Activated T-helper 2 cell treated with anti-CD3 and anti-CD28 coated beads, Interferon-gamma antibody, Interleukin-2, Interleukin-4, amounts not matched to agents 10 μg/mL and 5 μg/mL and 100 μg/mL, durations not matched to agents 14 hours and 24 hours and 36 hours (primary cell): ENCODE measurements at places on chromosomes 3 and 15. TPM values are rescaled to one million over a fixed set of nuclear protein-coding genes. Genes with fewer than 3 reads are reported as not detected.
A peak's percentile ranks its signal among the peaks of the same experiment; 100 is the strongest.

Gene KCNMB3
- 0.28 and 0.52 TPM in 2 replicates for total RNA-seq

Gene GRM2
- 0.23 and 0.27 TPM in 2 replicates for total RNA-seq

Gene ZNF620
- total RNA-seq: 6.3 and 6.7 TPM in 2 replicates

Gene SYNM
- 0.46 and 0.55 TPM in 2 replicates for total RNA-seq

Gene ERC2
- 0.09 and 0.32 TPM in 2 replicates for total RNA-seq

Gene CCR9
- not detected in 2 replicates for total RNA-seq

Gene GOLGA8R
- 2.9 and 3.0 TPM in 2 replicates for total RNA-seq

Gene ST8SIA2
- total RNA-seq: not detected in 2 replicates

Gene TMIE
- total RNA-seq: not detected in 2 replicates

Gene OR5K2
- not detected in 2 replicates for total RNA-seq

Gene CAMKV
- total RNA-seq: 0.39 and 0.46 TPM in 2 replicates

Gene TM6SF1
- total RNA-seq: 1.7 and 3.3 TPM in 2 replicates

Gene AGBL1
- 0.14 and 0.18 TPM in 2 replicates for total RNA-seq

DNA sequence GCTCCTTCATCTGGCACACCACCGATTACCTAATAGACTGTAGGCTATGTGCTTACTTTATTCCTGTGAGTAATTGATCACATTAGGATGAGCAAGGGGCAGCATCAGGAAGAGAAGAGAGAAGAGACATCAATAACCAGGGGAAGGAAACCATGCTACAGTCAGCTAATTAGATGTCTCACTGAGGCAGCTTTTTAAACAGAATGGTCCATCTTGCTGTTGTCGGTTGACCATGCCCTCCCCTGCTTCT, 278.4 kb downstream of the RPLP1 start:
- DNase-seq: no peak

DNA sequence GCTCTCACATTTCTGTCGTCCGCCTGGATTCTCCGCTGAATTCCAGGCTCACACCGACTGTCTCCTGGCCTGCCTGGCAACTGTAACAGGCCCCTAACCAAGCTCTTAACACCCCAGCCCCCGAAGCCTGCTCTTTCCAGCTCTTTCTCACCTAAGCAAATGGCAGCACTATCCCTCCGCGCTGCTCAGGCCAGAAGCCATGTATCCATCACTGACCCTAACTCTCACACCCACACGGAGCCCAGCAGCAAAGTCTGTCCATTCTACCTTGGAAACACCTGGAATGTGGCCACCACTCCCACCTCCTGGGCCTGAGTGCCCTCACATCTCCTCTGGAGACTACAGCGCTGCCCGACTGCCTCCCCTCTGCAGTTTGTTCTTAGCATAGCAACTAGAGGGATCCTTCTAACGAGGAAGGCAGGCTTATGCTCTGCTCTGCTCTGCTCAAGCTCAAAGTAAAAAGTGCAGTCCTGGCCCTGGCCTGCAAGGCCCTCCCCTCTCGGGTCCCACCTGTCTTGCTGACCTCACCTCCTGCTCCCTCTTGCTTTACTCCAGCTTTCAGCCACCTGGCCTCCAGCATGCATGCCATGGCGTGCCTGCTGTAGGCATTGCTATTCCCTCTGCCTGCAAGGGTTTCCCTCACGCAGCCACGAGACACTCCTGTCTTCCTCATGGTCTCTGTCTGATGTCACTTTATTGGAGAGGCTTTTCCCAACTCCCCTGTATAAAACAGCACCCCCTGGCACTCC, 27.2 kb downstream of the FEM1B start:
- DNase-seq: peak; percentile 4

- DNase-seq: no peak
Measured at GRCh38 chr3:37400945-37401344, 226.6 kb upstream of the LRRFIP2 start.

GRCh38 chr15:62348118-62348517, 183.0 kb upstream of the C2CD4B start:
- DNase-seq: no peak

DNA sequence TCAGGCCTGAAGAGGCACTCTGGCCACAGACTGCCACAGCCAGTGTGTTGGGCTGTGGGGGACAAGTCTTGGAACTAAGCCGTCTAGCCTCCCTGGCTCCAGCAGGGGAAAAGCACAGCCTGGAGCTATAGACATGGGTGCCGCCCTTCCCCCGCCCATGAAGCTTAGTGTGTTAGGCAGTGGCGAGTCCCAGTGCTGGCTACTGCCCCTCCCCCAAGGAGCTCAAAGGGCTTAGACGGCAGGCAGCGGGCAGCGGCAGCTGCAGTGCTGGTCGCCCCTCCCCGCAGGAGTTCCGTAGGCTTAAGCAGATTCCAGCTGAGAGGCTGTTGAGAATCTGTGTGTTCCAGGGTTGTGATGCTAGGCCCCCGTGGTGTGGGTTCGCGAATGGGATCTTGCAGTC, 135.8 kb upstream of the RORA start:
- no peak for DNase-seq

- DNase-seq: no peak
Measured at GRCh38 chr3:55264919-55265318, 222.2 kb downstream of the WNT5A start.

DNA sequence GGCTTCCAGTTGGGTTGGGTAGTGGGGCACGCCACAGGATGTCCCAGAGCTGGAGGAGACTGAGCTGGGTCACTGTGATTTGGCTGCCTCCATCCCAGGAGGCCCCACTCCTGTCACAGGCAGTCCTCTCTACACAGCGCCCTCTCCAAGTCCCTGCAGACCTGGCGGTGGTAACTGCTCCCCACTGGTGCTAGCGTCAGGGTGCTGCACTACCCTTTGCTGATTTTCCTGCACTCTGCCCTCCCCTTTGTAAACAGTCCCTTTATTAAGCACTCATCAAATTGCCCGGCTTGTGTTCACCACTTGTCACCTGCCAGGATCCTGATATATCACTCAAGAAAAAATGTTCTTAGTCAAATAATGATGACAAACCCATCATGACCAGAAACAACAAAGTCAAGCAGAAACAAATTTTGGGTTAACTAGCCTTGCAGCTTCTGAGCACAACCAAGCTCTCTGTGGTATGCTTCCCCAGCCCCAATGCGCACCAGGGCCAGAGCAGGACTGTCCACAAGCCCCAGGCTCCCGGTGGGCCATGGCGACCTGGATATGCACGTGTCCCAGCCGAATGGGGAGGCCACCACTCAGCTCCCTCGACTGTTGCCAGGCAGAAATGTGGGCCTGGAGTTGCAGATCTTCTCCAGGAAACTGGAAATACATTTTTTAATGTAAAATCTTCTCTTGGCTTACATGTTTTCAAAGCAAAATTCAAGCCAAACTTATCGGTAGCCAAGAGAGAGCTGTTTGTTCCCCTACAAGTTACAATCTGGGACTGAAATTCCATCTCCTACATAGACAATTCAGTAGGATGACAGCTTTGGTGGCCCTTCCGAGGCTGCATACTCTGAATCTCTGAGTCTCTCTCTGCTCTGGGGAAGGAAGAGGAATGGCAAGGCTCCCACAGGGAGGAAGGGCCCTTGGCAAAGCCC, 24.5 kb downstream of the MEGF11 start:
- DNase-seq: no peak

GRCh38 chr3:172519740-172520139, 3.5 kb downstream of the TNFSF10 start:
- DNase-seq: no peak

- no peak for DNase-seq
Measured at GRCh38 chr3:9301798-9302197, 52.4 kb upstream of the SRGAP3 start.

GRCh38 chr3:120516136-120516535, 65.3 kb upstream of the FSTL1 start:
- no peak for DNase-seq
